Left colon (tissue), 2 donors: ENCODE measurements at places on chromosomes 7 and 10.
A peak's percentile ranks its signal among the peaks of the same experiment; 100 is the strongest.

- DNase-seq, result no peak
These were observed 228.7 kb downstream of the SKIDA1 start for GRCh38 chr10:21296575-21297355.

GRCh38 chr7:194252-195009, 2.1 kb downstream of the FAM20C start:
- DNase-seq, result no peak

DNA sequence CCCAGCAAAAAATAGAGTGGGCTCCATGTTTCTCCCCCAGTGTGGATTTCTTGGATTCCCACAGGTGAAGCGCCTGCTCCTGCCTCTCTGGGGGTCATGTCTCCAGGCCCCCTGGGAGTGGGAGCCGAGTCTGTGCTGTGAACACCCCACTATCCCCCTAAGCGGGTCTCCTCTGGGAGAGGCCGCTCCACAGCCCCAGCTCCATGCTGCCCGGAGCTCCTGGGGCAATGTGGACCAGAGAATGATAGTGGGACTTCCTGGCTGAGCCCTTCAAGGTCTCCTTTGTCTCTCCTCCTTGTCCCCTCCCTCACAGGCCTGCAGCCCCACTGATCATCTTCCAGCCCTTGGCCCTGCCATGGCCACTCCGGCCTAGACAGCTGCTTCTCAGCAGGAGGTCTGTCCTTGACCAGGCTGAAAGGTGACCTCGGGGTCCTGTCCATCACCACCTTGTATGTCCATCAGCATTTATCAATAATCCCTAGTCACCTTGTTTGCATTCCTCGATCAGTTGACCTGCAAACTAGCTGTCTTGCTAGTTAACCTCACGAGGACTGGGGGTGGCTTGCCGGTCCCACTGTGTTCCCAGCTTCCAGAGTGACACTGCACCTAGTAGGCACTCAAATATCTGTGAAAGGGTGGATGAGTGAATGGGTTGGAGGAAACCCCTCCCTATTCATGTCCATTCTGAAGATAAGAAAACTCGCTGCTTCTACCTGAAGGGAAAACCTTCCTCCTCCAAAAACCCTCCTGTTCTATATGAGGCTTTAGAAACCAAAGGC, 776 bp upstream of the CALML3 start:
- DNase-seq, result peak; percentile 19

- no peak for DNase-seq
These were observed 72.6 kb upstream of the PDLIM1 start for GRCh38 chr10:95363303-95363912.

- no peak for DNase-seq
These were observed 11.4 kb downstream of the ZNF25 start for GRCh38 chr10:37965006-37965405.

GRCh38 chr7:24882989-24883621, 96.9 kb downstream of the OSBPL3 start:
- no peak for DNase-seq

- DNase-seq, result no peak
These were observed 22.5 kb downstream of the CAV1 start for GRCh38 chr7:116547347-116547746.

DNA sequence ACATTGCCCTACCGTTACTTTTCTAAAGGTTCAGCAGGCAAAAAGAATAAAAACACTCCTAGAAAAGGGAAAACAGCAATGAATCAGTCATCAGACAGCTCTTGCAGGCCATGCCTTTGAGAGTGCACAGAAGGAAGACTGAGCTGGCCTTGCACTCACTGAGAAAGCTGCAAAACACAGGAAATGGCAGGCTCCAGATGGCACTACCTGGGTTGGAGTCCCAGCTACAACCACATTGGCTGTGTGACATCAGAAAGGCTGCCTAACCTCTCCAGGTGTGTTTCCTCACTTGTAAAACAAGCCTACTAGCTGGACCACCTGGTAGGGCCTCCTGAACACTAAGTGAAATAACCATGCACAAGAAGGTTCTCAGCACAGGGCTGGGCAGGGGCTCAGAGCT, 113.7 kb downstream of the SFMBT2 start:
- DNase-seq, result no peak

DNA sequence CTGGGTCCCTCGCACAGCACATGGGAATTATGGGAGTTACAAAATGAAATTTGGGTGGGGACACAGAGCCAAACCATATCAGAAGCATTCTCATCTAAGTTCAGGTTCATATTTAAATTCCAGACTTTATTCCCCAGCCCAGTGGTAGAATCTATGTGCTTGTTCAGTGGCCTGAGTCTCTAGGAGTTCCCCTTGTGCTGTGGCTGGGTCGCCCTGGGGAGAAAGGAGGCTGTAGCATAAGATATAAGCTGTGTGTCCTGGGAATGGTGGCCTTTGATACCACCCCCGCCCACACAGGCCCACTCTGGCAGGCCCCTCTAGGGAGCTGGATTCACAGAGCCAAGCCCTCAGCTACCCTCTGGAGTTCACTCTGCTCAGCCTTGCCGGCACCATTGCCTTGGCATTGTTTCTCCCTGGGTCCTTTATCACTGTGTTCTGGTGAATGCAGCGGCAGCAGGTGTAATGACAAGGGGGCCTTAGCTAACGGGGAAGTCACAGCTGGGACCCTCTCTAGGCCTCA, 64.2 kb downstream of the MINDY4 start:
- no peak for DNase-seq

DNA sequence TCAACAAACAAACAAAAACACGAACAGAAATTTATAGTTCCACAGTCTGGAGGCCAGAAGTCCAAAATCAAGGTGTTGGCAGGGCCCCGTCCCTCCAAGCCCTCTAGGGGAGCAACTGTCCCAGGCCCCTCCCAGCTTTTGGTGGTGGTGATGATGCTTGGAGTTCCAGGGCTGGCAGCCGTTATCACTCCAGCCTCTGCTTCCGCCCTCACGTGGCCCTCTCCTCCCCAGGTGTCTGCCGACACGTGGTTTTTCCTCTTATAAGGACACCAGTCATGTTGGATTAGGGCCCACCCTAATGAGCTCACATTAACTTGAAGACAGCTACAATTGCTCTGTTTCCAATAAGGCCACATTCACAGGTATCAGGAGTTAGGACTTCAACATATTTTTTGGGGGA, 49.7 kb downstream of the MICALL2 start:
- DNase-seq, result no peak

- no peak for DNase-seq
These were observed 68.6 kb upstream of the KMT2C start for GRCh38 chr7:152504367-152504766.

- no peak for DNase-seq
These were observed 830 bp downstream of the IMPDH1 start for GRCh38 chr7:128408709-128409595.

GRCh38 chr10:127429601-127430312, 119.4 kb upstream of the NPS start:
- no peak for DNase-seq

- no peak for DNase-seq
These were observed 29.1 kb downstream of the RHEB start for GRCh38 chr7:151490456-151491105.

GRCh38 chr7:7212612-7213011, 30.3 kb downstream of the C1GALT1 start:
- DNase-seq, result no peak

- DNase-seq, result no peak
These were observed 14.6 kb upstream of the GDI2 start for GRCh38 chr10:5827841-5828240.

- DNase-seq, result no peak
These were observed 37.3 kb upstream of the TMEM254 start for GRCh38 chr10:80041162-80041561.

- DNase-seq, result no peak
These were observed 202.9 kb downstream of the RPS24 start for GRCh38 chr10:78236416-78237015.

- no peak for DNase-seq
These were observed 185.0 kb downstream of the TCERG1L start for GRCh38 chr10:131126321-131127137.

DNA sequence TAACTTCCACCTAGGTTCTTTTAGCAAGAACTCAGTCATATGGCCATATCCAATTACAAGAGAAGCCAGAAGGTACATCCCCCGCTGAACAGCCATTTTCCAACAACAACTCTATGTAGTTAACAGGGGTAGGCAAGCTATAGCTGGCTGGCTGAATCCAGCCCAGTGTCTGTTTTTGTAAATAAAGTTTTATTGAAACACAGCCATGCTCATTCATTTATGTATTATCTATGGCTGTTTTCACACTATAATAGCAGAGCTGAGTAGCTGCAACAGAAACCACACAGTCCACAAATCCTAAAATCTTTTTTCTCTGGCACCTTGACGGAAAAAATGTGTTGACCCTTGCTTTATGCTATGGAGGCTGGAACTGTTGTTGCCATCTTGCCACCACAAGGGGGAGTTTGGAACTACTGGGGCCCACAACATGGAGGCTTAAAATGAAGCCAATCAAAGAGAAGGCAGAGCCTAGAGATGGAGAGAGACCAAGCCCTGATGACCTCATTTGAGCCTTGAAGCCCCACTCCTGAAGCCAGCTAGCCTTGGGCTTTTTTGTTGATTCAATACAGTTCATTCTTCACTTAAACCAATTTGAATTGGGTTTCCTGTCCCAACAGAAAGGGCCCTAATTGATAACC, 33.3 kb upstream of the XPNPEP1 start:
- no peak for DNase-seq

DNA sequence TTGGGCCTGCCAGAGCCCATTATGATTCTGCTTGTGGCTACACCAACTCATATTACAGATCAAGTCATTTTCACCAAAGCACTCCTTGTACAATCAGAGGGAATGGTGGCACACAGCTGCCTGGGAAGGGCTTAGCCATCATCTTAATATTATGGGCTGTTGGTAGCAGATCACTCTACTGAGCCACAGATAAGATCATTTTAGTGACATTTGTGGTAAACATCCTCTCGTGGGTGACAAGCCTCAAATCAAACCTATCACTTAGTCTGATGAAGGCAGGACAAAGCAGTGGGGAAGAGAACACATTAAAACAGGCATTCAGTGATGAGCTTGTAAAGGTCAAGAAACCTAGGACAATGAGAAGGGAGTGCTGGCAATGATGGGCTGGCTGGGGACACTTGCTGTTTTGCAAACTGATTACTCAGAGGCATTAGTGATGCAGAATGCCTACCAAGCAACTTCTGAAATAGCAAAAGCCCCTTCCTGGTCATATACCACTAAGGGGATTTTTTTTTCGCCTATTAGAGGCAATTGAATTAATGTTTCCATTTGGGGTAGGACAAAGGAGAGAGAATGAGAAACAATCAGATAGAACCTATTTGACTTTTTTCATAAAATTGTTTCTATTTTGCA, 137.5 kb upstream of the WDR11 start:
- no peak for DNase-seq

DNA sequence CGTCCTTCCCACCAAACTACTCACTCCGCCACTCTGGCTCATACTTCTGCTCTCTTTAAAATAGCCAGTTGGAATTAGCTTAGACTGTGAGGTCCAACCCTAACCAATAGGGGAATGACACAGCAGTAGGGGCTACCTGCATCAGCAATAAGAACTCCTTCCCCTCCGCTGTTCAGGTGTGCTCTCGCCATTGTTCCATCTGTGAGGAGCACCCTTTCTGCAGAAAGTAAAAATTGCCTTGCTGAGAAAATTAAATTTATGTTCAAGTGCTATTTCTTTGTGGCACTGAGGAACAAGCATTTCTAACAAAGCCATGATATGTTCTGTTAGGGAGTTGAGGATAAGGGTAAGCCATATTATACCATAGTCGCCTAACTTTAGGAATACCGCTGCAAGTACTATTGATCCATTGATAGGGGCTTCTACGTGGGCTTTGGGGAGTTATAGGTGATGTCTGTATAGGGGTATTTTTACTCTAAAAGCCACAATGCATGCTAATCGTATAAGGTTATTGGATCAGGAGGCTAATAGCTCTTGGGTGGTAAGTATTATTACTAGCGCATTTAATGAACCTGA, 1269.5 kb downstream of the TYW1 start:
- no peak for DNase-seq

- peak; percentile 5 for DNase-seq
These were observed 62.0 kb upstream of the CAMK2B start for GRCh38 chr7:44387389-44387788.

DNA sequence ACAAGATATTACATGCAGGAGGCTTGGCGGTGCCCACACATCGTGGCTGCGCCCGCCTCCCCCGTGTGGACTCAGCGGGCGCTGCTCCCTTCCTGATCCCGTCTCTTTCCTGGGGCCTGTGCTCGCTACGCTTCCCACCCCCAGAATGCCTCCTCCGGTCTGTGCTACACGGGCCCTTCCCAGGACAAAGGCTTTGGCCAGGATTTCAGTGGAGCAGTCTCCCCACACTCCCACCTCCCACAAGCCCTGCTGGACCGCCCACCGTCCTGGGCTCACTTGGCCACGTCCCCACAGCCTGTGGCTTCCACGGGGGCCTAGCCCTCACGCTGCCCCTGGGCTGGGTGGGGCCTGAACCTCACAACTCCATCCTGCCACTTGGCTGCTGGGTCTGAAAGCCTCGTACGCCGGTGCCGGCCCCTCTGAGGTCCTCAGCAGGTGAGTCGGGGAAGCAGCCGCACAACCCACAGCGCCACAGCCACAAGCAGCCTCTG, 17.3 kb downstream of the CFAP46 start:
- no peak for DNase-seq

DNA sequence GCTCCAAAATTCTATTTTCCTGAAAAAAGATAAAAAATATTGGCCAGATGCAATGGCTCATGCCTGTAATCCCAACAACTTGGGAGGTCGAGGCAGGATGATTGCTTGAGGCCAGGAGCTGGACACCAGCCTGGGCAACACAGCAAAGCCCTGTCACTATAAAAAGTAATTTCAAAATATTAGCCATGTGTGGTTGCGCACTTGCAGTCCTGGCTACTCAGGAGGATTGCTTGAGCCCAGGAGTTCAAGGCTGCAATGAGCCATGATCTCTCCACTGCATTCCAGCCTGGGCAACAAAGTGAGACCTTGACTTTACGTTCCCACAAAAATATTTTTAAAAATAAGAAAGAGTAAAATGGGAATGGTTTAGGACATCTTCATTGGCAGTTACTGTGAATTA, 104.1 kb upstream of the AFAP1L2 start:
- no peak for DNase-seq

DNA sequence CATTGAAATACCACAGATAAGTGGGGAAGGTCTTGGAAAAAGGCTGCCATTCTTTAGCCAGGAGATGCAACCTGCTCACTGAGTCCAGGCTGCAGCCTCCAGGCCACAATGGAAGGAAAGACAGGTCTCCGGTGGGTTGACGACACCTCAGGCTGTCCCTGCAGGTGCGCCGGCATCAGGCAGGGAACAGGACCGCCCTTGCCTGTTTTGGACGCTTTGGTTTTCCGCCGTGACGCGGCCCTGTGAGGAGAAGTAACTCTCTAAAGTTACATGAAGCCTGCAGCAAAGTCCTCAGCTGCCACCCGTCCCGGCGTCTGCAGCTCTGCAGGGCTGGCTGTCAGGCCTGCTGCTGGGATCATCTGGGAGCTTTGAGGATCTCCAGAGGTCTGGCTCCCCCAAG, 147.0 kb downstream of the WDR37 start:
- no peak for DNase-seq

GRCh38 chr7:122676466-122676865, 22.5 kb downstream of the RNF133 start:
- DNase-seq, result no peak

DNA sequence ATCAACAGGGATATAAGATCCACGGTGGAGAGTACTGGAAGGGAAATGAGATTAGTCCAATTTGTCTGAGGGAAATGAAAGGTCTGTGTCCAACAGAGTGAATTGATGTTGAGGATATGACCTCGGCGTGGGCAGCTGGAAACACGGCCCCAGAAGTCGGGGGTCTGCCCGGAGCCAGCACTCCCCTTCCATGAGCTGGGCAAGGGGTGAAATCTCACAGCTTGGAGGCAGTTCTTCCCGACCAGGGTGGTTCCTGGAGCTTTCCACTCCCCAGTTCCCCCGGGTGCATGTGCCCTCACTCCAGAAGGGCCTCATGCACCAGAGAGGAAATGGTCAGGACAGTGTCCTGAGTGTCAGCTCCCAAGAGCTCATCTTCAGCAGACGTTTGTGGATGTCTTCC, 264.7 kb upstream of the PPP2R2D start:
- DNase-seq, result no peak
